NCI-H1105 (cell line): ENCODE measurements at places on chromosomes 13 and 19.

- DNase-seq, result no peak
These were observed 24.1 kb upstream of the DLEU7 start for GRCh38 chr13:50867637-50867945.

- no peak for DNase-seq
These were observed 61.3 kb downstream of the ENOX1 start for GRCh38 chr13:43725460-43725859.

DNA sequence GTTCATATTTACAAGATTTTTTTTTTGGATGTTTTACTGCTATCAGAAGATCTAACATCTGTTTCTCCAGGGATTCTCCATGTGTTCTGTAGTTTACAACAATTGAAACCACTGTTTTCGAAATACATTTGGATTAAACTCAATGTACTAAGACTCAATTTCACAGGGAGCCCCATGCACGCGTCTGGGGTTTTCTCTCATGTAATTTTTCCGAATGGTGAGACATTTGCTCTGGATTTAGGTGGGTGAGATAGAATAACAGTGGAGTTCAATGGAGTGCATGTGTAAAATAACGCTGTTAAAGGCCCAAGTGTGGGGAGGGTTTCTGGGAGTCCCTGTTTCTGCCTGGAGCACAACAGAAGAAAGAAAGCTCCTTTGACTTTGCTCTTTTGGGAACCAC is 330.3 kb downstream of the TSHZ3 start:
- DNase-seq, result no peak

DNA sequence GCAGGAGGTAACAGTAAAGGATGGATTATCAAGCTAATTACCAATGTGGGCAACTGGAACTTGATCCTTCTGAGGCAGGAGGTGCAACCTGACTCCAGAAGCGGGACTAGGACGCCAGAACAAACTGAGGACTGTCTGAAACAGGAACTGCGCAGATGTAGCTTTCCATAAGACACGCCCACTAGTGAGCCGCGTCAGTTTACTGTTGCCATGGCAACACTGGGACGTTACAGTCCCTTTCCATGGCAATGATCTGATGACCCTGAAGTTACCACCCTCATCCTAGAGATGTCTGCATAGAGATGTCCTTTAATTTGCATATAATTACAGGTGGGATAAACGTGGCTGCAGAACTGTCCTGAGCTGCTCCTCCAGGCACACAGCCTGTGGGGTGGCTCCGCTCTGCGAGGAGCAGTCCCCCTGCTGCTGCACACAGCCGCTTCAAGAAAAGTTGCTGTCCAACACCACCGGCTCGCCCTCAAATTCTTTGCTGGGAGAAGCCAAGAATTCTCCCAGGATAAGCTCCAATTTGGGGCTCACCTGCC is 816.6 kb downstream of the UQCRFS1 start:
- DNase-seq, result no peak

GRCh38 chr13:48126944-48127830 is 32.3 kb upstream of the MED4 start:
- no peak for DNase-seq

DNA sequence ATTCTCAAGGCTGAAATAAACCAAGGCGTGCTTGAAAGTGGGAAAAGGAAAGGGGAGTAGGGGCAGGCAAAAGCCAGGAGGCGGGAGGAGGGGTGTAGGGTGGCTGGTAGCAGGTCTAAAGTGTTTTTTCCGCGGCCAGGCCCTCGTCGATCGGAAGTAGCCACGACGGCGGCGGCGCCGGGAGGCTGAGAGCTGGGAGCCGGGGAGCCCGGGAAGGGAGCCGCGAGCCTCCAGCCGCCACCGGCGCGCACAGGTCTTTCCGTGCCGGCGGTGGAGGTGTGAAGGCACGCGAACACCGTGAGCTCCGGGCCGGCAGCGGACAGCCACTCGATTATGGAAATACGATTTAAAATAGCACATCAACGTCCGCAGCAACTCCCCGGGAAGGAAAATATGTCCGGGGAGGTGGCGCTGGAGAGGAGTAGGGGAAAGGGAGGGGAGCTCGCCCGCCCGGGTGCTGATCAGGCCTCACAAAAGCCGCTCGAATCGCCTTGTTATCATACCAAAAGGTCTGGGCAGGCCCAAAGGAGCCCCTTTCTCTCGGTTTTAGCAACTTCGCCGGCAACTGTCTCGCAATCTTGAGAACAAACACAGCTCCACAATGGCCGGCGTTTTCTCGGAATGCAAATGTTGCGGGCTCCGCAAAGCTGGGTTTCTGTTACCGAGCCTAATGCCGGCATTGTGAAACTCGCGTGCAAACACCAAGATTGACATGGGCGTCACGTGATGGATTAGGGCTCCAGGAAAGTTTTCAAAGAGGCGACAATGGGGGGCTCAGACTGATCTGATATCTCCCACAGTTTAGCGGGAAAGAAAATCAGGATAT is 2.9 kb upstream of the PCDH8 start:
- no peak for DNase-seq

DNA sequence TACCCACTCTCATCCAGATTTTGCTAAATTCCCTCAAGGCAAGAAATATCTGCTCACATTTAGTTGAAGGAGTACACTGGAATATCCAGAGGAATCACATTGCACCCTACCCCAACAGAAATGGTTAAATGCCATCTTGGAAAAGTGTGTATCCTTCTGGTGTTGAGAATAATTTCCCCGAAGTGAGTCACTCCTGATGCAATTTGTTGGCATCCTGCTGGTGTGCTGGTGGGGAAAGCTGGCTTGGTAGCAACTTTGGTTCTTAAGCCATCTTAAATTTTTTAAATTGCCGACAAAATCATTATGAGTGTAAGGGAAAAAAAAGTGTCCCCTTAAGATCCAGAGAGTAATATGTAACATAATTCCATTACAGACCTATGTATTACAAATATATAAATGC is 337.3 kb upstream of the DACH1 start:
- DNase-seq, result no peak

- no peak for DNase-seq
These were observed 417.9 kb downstream of the GPC5 start for GRCh38 chr13:91816263-91816807.

- DNase-seq, result peak; percentile 21
These were observed 207.5 kb downstream of the KCNRG start for GRCh38 chr13:50222569-50223332.

- no peak for DNase-seq
These were observed 692 bp downstream of the SULT2B1 start for GRCh38 chr19:48552406-48553322.

GRCh38 chr13:43019811-43020210 is 3.6 kb upstream of the DNAJC15 start:
- no peak for DNase-seq

DNA sequence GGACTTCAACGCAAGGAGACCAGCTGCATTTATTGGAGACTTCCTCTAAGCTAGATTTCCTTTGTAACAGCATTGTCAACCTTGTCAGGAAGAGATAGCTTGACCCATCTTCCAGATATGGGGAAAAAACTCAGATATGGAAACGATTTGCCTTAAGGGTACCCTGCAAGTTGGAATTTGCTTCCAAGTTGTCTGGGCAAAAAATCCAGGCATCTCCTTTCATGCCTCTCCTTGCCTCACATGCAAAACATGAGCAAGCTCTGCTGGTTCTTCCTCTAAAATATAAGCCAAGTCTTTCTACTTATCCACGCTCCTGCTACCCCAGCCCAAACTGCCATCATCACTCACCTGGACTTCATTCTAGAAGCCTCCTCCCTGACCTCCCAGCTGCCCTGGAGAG is 6.4 kb upstream of the DNMT1 start:
- DNase-seq, result no peak

DNA sequence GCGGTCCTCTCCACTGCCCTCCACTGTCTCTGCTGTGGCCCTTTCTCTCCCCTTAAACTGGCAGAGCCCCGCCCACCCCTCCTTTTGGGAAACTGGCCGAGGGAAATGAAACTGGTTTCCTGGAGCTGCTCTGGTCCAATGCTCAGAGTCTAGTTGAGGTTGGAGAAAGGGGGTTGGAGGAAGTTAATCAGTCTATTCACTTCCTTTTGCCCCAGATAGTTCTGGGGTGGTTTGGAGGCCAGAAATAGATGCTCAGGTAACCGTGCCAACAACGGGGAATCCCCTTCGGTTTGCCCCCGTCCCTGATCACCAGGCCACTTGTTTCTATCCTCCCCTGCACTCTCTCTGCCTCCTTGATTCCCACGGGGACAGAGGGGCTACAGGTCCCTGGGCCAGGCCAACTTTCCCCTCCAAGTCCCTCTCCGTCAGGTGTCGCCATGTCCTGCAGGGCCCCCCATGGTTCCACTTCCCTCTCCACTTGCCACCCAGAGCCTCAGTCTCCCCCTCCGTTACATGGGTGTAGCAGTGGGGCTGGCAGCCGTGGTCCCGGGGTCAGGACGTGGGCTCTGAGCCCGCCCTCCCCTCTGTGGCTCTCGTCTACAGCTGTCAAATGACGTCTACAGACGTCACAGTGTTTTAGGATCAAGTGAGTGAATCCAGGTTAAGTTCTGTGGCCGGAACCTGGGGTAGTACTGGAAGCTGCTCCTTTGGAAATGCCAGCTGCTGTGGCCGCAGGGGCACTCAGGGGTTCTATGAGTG is at the start of gene IL4I1:
Gene IL4I1 (minus strand): TSS at position 25 of the 759 bp plus-strand sequence. CDS start 727 bp downstream, outside the sequence.
- DNase-seq, result no peak

DNA sequence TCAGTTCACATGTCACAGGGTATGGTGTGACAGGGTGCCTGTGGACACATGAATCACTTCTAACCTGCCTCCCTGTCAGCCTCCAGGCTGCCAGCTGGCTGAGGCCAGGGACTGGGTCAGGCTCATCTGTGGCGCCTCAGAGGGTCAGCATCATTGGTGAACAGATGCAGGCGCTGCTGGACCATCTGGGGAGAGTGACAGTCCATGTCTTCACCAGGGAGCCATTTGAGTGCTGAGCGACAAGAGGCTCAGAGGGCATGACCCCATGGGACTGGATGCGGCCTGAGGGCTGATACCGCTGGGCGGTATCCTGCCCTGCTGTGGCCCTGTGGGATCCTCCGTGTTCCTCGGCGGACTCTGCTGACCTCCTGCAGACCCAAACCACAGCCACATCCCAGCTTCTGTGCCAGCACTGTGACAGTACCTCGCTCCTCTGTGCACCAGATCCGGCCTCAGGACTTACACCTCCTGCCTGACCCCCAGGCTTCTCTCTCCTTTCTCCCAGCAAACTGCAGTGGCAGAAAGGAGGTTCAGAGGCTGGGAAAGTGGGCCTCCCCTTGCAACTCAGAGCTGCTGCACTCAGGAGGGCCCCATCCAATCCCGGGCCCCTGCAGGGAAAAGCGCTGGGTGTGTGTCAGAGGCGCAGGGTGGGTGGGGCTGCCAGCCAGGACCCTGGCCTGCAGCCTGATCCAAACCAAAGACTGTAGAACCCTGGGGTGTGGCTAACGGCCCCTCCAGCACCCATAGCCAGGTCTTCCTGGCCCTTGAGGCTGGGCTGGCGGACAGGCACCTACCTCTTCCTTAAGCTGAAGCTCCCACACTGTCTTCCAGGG is 10.2 kb downstream of the ACTMAP start:
- no peak for DNase-seq

DNA sequence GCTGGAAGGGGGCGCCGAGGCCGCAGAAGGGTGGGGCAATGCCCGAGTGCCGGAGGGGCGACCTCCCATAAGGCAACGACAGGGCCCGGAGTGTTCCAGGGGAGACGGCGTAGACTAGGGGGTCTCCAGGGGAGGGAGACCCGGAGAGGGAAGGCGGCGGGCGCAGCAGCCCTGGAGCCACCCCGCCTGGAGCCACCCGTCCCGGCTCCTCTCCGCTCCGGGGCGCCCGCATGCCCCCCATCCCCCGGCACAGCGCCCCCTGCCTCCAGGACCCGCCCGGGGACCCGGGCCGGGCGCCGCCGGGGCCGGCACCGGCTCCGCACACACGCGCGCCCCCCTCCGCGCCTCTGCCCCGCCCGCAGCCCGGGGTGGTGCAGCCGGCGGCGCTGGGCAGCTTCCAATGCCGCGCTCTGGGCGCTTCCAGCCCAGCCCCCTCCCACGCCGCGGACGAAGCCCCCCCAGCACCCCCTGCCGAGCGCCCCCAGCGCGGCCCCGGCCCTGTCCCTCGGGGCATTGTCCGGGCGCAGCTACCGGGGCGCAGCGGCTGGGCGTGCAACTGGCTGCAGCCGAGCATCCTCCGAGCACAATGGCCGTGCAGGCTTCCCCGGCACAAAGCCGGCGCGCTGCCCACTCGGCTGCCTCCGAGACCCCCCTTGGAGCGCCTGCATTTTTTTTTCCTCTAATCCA is 519 bp downstream of the PTPRS start:
- no peak for DNase-seq

DNA sequence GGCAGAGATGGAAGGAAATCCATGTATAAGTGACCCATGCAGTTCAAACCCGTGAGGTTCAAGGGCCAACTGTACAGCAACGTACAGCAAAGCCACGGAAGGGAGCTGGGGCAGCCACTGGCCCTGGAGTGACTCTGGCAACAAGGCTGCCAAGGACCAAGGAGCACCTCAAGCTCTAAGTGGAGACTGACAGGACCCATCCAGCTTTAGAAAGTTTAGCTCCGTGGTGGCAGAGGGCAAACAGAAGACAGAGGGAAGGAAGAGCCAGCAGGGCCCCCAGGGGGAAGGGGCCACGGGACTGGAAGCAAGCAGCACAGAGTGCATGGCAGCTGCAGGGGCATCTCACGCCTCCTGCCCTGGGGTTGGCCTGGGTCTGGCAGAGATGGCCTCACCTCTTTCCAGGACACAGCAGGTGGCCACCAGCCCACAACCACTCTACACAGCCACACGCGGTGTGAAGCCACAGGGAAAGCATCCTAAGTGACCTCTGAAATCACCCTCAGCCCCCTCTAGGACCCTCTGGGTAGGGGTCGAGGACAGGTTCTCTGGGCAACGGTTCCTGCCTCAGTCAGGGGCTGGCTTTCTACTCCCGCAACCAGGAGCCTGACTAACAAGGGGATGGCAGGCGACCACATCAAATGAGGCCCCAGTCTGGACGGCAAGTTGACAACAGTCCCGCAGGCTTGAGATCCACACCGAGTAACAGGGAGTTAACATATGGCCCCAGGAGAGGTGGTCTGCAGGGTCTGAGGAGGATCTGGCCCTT is 3.8 kb downstream of the MIER2 start:
- DNase-seq, result no peak

GRCh38 chr13:30114571-30115256 is 192.6 kb downstream of the KATNAL1 start:
- peak; percentile 66 for DNase-seq

DNA sequence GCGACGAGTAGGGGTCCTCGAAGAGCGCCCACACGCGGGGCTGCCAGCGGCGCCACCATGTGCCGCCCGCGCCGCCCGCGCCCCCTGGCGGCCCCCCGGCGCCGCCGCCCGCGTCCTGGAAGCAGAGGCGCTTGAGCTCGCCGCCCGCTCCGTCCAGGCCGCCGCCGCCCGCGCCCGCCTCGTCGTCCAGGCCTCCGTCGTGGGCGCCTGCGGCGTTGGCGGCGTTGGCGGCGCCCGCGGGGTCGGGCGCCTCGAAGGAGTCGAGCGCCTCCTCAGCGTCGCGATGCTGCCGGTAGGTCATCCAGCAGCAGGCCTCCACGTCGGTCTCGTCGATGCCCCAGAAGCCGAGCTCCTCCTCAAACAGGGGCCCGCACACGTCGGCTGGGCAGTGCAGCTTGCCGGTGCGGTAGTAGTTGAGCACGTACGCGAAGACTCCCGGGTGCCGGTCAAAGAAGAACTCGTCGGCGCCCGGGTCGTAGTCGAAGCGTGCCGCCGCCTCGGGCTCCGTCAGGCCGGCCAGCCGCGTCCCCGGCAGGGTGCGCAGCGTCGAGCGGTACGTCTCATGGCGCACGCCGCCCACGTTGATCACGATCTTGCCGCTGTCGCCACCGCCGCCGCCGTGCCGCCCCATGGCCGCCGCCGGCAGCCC is 829 bp downstream of the KCNC3 start:
- no peak for DNase-seq
